ENCODE measurements at places on chromosomes 12 and 14.

DNA sequence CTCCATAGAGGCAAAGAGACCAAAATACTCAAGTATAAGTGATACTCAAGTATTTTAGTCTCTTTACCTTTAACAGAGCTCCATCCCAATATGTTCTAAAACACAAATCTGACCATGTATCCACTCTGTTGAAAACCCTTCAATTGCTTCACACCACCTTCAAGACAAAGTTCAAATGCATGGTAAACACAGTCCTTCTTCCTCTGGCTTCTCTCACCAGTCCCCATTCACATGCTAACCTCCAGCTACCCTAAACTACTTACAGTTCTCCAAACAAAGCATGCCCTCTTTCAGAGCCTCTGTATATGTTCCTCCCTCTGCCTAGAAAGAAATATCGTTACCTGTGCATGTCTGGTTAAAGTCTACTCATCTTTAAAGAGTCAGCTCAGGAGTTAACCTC is 100.2 kb downstream of the NUMB start:
- DNase-seq: no peak

DNA sequence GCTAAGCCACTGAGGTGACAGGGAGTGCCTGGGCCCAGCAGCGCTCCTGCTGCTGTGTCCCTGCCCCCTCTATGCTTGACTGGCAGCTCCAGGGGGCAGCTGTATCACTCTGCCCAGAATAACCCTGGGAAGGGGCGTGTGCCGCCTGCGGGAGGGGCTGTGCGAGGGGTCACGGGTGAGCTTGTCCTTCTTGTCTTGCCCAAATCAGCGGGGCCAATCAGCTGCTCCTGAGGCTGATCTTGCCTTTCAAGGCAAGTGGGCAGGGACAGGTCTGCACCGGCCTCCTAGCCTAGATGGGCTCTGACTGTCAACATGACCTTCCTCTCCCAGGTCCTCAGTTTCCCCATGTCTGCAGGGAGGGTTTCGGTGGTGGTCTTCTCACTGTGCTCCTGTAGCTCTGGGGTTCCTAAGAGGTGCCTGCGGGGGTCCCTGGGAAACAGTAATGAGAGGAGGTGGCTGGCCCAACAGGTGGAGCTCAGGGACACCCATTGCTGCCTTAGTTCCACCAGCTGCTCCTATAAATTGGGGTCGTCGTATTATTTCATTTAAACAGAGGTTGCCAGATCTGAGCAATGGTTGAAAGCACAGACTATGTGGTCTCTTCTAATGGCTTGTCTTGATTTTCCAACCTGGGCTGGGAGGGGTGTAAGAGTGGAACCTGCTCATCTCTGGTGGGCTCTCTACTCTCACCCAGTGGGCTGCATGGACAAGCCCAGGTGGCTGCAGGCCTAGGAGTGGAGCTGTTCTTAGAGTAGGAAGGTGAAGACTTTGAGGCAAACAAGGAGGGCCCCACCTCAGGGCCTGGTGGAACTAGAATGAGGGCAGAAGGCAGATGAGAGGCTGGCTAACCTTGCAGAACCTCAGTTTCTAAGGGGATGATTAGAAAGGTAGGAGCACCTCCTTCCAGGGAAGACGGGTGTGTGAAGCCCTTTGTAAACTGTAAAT is 11.7 kb downstream of the RTL1 start:
- no peak for DNase-seq

- DNase-seq: no peak
Measured at GRCh38 chr12:43501703-43502102, 50.3 kb downstream of the ADAMTS20 start.

- no peak for DNase-seq
Measured at GRCh38 chr12:45775465-45775864, 46.0 kb downstream of the ARID2 start.

DNA sequence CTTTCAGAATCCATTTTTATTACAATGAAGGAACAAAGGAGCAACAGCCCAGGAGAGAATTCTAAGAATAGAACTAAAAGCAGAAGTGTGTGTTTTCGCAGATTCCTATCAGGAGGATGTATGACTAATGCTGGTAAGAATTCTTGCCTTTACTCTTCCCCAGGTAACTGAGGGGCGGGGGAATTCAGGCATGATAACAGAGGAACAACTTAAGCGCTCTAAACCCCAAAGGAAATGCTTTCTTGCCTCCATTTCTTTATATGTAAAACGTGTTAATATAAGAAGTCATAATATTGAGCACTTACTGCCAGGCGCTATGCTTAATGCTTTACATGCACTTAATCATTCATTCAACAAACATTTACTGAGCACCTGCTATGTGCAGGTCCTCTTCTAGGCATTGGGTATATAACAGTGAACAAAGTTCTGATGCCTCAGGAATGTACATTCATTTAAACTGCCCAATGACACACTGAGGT is 4.5 kb downstream of the HCAR1 start:
- DNase-seq: no peak

GRCh38 chr12:111201036-111201435 is 167.9 kb downstream of the PHETA1 start:
- DNase-seq: no peak

DNA sequence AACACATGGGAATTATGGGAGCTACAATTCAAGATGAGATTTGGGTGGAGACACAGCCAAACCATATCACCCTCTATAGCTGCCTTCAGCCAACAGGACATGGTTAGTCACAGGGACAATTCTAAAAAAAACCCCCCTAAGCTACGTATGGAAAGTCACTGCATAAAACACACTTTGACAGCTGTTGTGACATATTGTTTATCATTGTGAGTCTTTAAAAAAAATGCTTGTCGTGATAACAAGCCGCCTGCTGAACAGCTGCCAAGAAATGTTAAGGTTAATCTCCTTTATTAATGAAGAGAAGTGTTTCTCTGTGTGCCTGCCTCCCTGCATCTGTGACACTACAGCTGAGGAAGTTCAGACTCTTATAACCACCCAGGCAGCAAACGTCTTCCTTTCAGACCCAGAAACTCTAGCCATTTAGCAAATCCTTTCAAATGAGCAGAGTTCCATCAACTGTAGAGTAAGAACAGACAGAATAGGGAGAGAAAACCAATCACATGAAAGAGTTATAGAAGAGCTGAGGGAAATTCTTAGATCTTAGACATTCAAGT is 1459.6 kb upstream of the TMEM132C start:
- DNase-seq: no peak

GRCh38 chr12:20232931-20233675 is 135.2 kb upstream of the PDE3A start:
- no peak for DNase-seq

GRCh38 chr14:74333909-74334308 is 14.4 kb upstream of the VRTN start:
- DNase-seq: no peak

DNA sequence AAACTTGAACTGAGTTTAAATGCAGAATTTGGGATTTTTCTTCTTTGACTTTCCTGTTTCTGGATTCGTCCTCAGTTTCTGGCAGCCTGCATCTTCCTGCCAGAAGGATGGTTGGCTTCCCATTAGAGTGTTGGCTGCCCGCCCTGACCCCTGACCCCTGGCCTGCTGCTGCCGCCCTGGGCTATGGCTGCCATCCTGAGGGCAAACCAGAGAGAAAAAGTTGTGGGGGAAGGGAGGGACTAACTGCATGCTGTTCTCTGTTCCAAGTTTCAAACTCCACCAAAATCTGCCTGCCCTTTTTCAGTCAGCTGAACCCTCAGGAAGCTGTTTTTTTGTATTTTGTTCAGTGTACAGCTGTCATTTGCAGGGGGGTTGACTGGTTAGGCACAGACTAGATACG is 48.4 kb downstream of the FNTB start:
- no peak for DNase-seq

DNA sequence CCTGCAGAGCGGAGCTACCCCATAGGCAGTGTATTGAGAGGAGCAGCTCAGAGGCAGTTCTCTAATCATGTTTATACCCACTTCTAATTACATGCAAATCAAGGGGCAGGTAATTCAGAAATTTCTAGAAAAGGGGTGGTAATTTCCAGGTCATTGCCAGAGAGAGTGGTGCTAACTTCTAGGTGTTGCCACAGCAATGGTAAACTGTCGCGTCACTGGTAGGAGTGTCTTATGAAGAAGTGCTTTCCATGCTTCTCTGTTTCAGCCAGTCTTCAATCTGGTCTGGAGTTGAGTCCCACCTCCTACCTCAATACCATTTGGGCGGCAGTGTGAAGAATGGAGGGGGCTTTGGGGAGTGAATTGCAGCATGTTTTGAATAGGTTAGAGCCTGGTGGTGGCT is 8.5 kb upstream of the AMN1 start:
- no peak for DNase-seq
